ENCODE measurements at places on chromosomes 7 and 10.

- no peak for DNase-seq
Measured at GRCh38 chr7:137992104-137992549, 9.8 kb downstream of the CREB3L2 start.

DNA sequence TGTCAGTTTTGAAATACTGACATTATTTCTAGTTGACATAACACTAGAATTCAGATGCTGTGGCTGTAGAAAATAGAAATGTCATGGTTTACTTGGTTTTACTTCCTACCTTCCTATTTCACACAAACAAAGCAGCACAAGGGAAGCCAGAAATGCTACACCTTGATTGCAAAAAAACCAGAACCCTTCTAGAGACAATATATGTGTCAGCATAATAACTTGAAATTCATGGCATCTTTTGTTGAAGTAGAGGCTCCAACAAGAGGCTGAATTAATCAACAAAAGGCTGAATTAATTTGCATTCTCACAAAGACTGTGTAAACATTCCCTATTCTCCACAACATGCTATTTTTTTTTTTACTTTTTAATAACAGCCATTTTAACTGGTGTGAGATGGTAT is 25.2 kb downstream of the ZNF117 start:
- DNase-seq = no peak

DNA sequence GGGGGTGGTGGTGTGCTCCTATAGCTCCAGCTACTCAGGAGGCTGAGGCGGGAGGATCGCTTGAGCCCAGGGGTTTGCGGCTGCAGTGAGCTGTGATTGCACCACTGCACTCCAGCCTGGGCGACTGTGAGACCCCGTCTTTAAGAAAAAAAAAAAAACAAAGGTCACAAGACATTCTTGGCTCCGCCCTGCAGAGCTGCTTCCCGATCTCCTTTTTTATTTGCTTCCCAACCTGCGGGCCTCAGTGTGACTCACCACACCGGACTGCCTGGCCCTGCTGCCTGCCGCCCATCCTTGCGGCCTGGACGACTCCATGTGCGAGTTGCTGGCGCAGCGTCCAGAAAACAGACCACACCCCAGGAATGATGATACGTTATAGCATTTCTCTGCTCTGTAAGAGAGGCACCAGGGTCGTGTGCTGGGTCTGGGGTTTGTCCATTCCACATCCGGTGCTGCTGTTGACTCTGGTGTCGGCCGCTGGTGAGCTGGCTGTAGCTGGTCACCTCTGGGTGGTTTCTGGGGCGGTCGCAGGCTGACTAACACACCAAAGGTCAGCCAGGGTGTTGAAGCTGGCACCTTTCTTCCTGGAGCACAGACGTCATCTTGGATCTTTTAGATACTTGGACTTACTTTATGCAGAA is 123.6 kb downstream of the TCF7L2 start:
- peak; percentile 94 for DNase-seq

DNA sequence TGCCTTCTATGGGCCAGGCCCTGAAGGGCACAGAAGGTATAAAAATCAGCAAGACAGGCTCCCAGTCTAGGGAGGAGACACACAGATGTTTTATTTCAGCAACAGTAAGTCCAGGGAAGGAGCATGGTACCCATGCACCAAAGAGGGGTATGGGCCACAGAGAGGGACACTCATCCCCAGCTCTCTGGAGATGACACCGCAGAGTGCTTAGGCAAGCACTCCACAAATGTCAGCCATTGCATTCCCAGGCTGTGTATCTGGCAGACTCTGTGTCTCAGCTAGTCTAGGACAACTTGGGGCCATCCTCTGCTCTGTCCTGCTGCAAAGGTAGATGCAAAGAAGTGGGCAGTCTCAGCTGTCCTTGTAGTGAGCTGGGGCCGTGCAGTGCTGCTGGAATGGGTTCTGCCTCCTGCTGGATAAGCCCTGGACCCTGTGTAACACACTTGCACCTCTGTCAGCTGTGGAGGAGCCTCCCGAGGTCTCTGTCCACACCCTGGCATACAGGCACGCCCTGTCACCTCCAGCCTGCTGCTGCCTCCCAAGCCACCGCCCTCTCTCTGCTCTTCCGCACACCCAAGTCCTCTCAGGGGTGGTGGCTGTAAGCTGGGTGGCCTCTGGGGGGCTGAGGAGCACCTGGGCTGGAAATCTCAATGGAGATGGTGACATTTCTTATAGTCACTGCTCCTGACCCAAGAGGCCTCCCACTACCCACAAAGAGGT is 57.6 kb downstream of the VOPP1 start:
- no peak for DNase-seq

DNA sequence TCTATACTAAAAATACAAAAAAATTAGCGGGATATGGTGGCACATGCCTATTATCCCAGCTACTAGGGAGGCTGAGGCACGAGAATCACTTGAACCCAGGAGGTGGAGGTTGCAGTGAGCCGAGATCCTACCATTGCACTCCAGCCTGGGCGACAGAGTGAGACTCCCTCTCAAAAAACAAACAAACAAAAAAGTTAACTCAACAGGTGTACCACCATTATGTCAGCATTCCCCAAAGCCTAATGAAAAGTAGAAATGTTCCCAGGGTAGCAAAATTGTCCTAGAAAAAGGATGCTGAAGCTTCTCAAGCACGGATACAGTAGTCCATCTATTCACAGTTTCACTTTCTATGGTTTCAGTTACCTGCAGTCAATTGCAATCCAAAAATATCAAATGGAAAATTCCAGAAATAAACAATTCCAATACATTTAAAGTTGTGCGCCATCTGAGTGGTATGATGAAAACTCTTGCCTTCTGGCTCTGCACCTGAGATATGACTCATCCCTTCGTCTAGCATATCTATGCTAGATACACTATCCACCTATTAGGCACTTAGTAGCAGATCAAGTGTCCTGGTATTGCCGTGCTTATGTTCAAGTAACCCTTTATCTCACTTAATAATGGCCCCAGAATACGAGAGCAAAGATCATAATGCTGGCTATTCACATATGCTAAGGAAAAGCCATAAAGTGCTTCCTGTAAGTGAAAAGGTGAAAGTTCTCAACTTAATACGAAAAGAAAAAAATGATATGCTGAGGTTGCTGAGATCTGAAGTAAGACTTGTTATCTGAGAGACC is 37.2 kb upstream of the SLC35G1 start:
- DNase-seq = no peak

- no peak for DNase-seq
Measured at GRCh38 chr10:58086144-58086762, 181.4 kb downstream of the IPMK start.

DNA sequence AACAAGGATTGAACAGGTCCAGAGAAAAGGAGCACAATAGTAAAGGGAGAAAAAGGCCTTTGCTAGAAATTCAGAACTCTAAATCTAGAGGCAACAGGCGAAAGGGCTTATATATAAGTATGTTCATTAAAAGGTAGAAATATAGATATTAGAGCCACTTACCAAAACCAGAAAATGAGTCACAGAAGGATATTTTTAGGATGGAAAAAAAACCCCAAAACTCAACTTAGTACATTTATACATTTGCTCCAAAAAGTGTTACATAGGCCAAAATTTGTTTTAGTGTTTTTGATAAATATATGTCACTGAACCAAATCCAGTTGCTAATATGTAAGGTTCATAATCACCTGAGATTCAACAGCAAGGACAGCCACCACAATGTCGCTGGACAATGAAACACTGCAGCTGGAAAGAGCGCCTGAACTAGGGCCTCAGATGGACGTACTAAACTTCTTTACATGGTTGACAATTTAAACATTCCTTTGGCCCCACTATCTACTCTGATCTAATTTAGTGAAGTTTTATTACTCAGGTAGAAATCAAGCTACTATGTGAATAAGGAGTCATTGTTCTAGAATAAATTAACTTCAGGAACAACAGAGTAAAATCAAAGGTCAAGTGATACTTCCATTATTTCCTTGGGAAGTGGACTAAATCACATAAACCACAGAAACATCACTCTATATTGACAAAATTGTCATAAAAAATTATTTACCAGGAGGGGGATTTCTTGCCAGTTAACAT is 10.9 kb downstream of the FAM3C start:
- DNase-seq = no peak

DNA sequence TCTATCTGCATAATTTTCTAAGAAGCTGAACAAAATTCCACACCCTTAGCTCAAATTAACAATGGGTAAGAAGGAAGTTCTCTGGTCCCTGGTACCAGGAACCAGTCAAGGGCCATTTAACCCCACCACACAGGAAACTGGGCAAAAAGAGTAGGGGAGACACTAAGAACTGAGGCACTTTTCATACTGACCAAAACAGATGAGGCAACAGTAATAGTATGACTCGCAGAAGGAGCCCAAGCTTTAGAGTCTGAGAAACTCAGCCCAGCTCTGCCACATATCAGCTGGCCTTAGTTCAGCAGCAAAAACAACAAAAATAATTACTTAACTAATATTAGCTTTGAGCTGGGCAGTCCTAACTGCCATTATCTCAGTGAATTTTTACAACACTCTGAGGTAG is 221.2 kb downstream of the FAM107B start:
- DNase-seq = peak; percentile 40

GRCh38 chr7:36605261-36606051 is 118.8 kb downstream of the AOAH start:
- DNase-seq = no peak

DNA sequence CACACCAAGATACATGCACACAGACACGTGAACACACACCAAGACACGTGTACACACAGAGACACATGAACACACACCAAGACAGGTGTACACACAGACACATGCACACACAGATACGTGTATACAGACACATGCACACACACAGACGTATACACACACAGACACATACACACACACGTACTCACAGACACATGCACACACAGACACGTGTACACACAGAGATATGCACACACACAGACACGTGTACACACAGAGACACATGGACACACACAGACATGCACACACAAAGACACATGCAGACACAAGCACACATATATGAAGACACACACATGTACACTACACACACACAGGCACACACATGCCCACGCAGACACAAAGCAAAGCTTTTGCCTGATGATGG is 134.6 kb downstream of the TCERG1L start:
- no peak for DNase-seq

DNA sequence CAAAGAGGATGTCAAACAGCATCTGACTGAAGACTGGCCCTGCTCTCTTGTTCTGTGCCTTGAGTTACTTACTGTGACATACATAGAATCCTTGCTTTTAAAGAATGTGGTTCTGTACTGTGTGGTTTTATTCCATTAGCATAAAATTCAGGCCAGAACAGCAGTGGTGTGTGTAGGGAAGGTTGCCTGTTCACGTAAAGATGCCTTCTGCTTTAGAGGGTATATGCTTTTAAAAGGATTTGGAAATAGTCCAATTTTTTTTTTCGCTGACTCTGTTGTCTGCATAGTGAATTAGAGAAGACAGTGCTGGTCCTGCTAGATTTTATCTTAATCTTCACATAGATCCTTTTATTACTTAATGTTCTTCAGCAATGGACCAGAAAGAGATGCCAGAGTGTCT is 470.8 kb upstream of the SEMA3A start:
- DNase-seq = peak; percentile 83

DNA sequence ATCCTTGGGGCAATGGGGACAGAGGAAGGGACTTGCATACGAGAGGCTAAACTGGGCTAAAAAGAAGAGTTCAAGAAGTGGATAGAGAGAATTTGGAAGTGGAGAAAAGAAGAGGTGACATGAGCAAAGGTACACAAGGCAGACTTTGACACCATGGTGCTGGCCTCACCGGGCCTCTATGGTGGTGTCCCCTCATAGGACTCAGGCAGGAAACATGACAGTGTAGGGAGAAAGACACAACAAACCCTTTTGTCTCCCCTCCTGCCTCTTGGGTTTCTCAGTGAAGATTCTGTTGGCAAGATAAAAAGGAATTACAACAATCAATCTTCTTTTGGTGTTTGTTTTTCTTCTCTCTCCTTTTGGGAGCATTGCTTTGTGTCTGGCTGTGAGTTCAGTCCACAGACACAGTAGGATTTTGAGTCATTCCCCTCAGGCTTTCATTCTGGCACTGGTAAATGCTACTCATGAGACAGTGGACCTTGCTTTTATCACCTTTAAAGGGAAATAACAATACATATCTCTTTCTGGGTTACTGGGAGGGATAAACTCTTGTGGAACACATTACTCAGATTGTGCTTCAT is 827.7 kb downstream of the TNS3 start:
- DNase-seq = no peak

DNA sequence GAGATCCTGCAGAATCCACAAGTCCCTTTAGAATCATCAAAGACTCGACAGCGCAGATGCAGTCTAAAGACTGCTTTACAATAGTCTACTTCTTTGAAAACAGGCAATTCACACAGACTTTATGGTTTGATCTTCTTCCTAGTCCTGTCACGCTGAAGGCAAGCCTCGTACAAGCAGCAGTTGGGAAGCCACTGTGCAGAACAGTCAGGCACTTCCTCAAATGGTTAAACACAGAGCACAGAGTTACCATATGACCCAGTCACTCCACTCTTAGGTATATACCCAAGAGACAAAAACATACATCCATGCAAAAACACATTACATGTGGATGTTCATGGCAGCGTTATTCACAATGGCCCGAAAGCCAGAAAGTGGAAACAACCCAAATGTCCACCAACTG is 41.4 kb downstream of the LRRC20 start:
- DNase-seq = no peak

GRCh38 chr10:68231817-68232251 is at the start of gene ATOH7:
TSS of gene ATOH7 (minus strand) at chr10:68232113. CDS start at chr10:68231677, 436 bp downstream.
- no peak for DNase-seq

GRCh38 chr7:391961-392524 is 102.1 kb downstream of the FOXL3 start:
- no peak for DNase-seq

- DNase-seq = peak; percentile 72
Measured at GRCh38 chr7:23357190-23358093, 58.3 kb downstream of the MALSU1 start.

- no peak for DNase-seq
Measured at GRCh38 chr7:135392701-135393100, 117.2 kb downstream of the CNOT4 start.

DNA sequence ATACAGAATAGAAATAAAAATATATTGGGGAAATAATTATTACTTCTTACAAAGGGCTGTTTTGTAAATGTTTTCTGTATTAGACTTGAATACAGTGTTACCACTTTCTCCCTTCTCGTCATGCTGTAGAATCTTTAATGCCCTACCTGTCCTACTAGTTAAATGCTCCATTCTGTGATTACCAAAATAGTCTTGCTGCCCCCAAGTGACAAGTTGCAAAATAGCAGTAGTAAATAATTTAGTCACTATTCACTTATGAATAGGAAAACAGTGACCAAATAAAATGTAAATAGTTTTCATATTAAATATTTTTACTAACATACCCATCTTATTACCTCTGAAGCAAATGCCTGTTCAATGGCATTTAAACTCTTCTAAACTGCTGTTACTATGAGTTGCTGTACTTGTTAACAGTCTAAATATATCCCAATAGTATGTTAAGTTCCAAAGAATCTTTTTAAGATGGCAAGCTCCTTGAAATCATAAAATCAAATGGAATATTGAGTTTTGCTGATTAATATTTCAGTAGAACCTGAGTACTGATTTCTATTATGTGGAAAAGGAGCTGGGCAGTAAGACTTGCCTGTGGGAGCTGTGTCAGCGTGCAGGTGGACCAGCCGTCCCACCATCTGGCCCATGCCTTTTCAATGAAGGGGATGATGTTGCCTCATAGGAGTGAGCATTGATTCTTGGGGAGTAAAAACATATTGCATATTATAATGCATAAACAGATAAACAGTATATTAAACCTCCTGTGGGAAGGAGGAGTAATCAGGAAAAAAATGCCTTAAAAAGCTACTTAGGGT is 18.1 kb upstream of the OIT3 start:
- peak; percentile 54 for DNase-seq

GRCh38 chr7:45495618-45496017 is 78.5 kb upstream of the ADCY1 start:
- DNase-seq = no peak

- DNase-seq = no peak
Measured at GRCh38 chr10:3976718-3977117, 191.7 kb upstream of the KLF6 start.

All from RKO (cell line).